Bladder microvascular endothelial cell (primary cell): ENCODE measurements at places on chromosomes 13 and 19. TPM values are rescaled to one million over a fixed set of nuclear protein-coding genes. Genes with fewer than 3 reads are reported as not detected.

The HSD17B14 gene
- total RNA-seq, result 5.7 and 9.9 TPM in 2 replicates

The ACP7 gene
- 0.06 TPM in 1 of 2 replicates, not detected in the other for total RNA-seq

The CCL25 gene
- not detected in 2 replicates for total RNA-seq

The PSG2 gene
- total RNA-seq, result not detected in 2 replicates

The CYP4F2 gene
- under 0.01 TPM in 1 of 2 replicates, not detected in the other for total RNA-seq

The SPACA4 gene
- total RNA-seq, result not detected in 2 replicates

The CHMP2A gene
- 102 and 110 TPM in 2 replicates for total RNA-seq

The RXFP2 gene
- not detected in 2 replicates for total RNA-seq

The ZNF701 gene
- total RNA-seq, result 11.2 and 17.4 TPM in 2 replicates

The CGB2 gene
- total RNA-seq, result not detected in 2 replicates

The TPTE2 gene
- not detected in 2 replicates for total RNA-seq

The HRC gene
- 0.06 TPM in 1 of 2 replicates, not detected in the other for total RNA-seq

The ARRDC5 gene
- under 0.01 TPM in 1 of 2 replicates, not detected in the other for total RNA-seq

The ZNF524 gene
- 9.5 and 10.5 TPM in 2 replicates for total RNA-seq

The ACP5 gene
- 0.19 TPM in 1 of 2 replicates, not detected in the other for total RNA-seq

The ZNF808 gene
- total RNA-seq, result 10.4 and 26.4 TPM in 2 replicates

The CIC gene
- total RNA-seq, result 16.2 and 27.6 TPM in 2 replicates

The CLEC17A gene
- total RNA-seq, result 0.06 TPM in 1 of 2 replicates, not detected in the other

The GPR12 gene
- not detected in 2 replicates for total RNA-seq

The PRR22 gene
- total RNA-seq, result 0.13 and 0.32 TPM in 2 replicates

The PODNL1 gene
- 0.13 and 0.16 TPM in 2 replicates for total RNA-seq

The ZNF829 gene
- 0.81 and 2.1 TPM in 2 replicates for total RNA-seq

The ONECUT3 gene
- total RNA-seq, result not detected in 2 replicates

The MYO9B gene
- 38.7 and 75.2 TPM in 2 replicates for total RNA-seq

The SLC25A41 gene
- 0.06 TPM in 1 of 2 replicates, not detected in the other for total RNA-seq

The CYP4F3 gene
- not detected in 2 replicates for total RNA-seq

The CEBPG gene
- 23.2 and 36.7 TPM in 2 replicates for total RNA-seq

The PCSK4 gene
- 0.32 and 1.4 TPM in 2 replicates for total RNA-seq

The GPR4 gene
- total RNA-seq, result 2.3 and 4.1 TPM in 2 replicates

The CYP4F11 gene
- total RNA-seq, result not detected in 2 replicates

The CLIP3 gene
- 0.81 and 6.7 TPM in 2 replicates for total RNA-seq

The ZNF440 gene
- total RNA-seq, result 5.5 and 11.3 TPM in 2 replicates

The RASL11A gene
- total RNA-seq, result 1.3 TPM in 2 replicates

The PLIN5 gene
- total RNA-seq, result 0.16 and 4.7 TPM in 2 replicates

The SLC7A9 gene
- 0.16 TPM in 1 of 2 replicates, not detected in the other for total RNA-seq

The CBLC gene
- total RNA-seq, result 0.06 TPM in 1 of 2 replicates, not detected in the other

The CCDC194 gene
- total RNA-seq, result not detected in 2 replicates

The KCNN4 gene
- total RNA-seq, result 0.38 and 0.65 TPM in 2 replicates

The LILRB2 gene
- total RNA-seq, result not detected in 2 replicates

The PSG11 gene
- total RNA-seq, result not detected in 2 replicates

The HIPK4 gene
- total RNA-seq, result 0.06 TPM in 1 of 2 replicates, not detected in the other

The STAP2 gene
- total RNA-seq, result 21.2 and 63.9 TPM in 2 replicates

The HIF3A gene
- 11.0 and 41.9 TPM in 2 replicates for total RNA-seq

The PALM3 gene
- total RNA-seq, result not detected in 2 replicates

The ANGPTL4 gene
- total RNA-seq, result 3.6 and 26.3 TPM in 2 replicates

The TMEM86B gene
- 0.32 and 1.0 TPM in 2 replicates for total RNA-seq

The ZNF813 gene
- 3.1 and 4.6 TPM in 2 replicates for total RNA-seq

The OR7A5 gene
- total RNA-seq, result not detected in 2 replicates
